ENCODE measurements at places on chromosomes 4 and X.

GRCh38 chr4:23853986-23854660 is 35.7 kb downstream of the PPARGC1A start:
- no peaks in the 10 kb centered on the region for H3K27me3 ChIP-seq
- no peak overlapping the region for H3K4me3 ChIP-seq
- DNase-seq = no peak
- H3K27ac ChIP-seq = no peak overlapping the region

- H3K36me3 ChIP-seq = no peaks in the 10 kb centered on the region
- no peak for DNase-seq
- H3K4me3 ChIP-seq = no peak overlapping the region
- H3K27me3 ChIP-seq = peaks cover 4% of the 10 kb centered on the region
- no peak overlapping the region for H3K27ac ChIP-seq
Observed at GRCh38 chr4:159384632-159385031, 281.8 kb downstream of the RAPGEF2 start.

DNA sequence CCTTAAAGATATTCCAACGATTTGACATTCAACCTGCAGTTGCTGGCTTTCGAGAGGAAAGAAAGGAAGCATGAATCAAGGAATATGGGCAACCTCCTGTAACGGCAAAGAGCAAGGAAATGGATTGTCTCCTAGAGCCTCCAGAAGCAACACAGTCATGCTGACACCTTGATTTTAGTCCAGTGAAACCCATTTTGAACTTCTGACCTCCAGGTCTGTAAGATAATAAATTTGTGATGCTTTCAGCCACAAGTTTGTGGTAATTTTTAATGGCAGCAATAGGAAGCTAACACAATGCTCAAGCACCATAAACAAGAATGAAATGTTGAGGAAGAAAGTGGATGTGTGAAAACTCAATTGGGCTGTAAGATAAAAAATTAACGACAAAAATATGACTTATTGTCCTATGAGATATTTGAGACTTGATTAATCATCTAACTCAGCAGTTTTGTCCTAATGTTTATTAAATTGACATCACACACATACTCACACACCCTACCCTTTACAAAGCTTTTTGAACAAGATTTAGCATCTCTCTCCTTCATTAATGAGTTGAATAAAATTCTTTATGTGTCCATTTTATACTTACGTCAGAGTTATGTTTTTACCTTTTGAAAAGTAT is 857.2 kb upstream of the INTU start:
- H3K4me1 ChIP-seq = no peaks in the 10 kb centered on the region
- no peaks in the 10 kb centered on the region for H3K36me3 ChIP-seq
- no peak overlapping the region for H3K4me3 ChIP-seq
- DNase-seq = no peak
- no peak overlapping the region for H3K27ac ChIP-seq

DNA sequence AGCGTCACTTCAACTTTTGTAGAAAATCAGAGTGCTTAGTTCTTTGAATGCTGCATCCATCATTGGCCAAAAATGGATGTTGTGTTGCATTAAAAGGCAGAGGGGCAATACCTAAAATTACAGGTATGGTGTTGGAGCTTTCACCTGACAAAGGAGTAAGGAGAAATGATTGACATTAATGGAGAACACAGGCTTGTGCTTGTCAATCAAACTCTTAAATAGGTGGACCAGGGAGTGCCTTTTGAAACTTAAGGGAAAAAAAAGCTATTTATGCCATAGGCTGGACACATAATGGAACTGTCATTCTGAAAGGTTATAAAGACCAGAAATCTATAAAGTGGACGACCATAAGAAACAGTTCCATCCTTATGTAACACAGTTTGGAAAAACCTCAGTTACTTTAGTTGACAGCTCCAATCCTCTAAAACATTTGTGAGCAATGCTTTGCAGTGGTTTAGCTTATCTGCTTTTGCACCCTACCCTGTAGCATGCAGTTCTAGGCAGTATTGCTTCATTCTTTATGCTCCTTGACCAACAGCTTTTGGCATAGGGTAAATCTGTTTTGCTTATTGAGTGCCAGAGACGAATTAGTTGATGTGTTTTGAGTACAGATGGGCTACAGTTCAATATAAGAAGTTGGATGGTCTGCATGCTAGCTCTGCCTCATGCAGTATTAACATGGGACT is 2.4 kb downstream of the HADH start:
- peak overlapping the region; percentile 96 for H3K4me3 ChIP-seq
- peak overlapping the region; percentile 47 for H3K27ac ChIP-seq
- peaks cover 47% of the 10 kb centered on the region for H3K4me1 ChIP-seq
- H3K27me3 ChIP-seq = no peaks in the 10 kb centered on the region

GRCh38 chr4:53015681-53016080 is 153.6 kb downstream of the RASL11B start:
- H3K27ac ChIP-seq = no peak overlapping the region
- H3K4me1 ChIP-seq = peaks cover 10% of the 10 kb centered on the region
- H3K27me3 ChIP-seq = no peaks in the 10 kb centered on the region
- H3K36me3 ChIP-seq = peaks cover 12% of the 10 kb centered on the region
- no peak overlapping the region for H3K4me3 ChIP-seq

- no peak overlapping the region for H3K27ac ChIP-seq
- H3K4me1 ChIP-seq = peaks cover 5% of the 10 kb centered on the region
- no peaks in the 10 kb centered on the region for H3K27me3 ChIP-seq
- H3K4me3 ChIP-seq = no peak overlapping the region
Observed at GRCh38 chrX:119391279-119391678, 7.9 kb upstream of the SLC25A43 start.

DNA sequence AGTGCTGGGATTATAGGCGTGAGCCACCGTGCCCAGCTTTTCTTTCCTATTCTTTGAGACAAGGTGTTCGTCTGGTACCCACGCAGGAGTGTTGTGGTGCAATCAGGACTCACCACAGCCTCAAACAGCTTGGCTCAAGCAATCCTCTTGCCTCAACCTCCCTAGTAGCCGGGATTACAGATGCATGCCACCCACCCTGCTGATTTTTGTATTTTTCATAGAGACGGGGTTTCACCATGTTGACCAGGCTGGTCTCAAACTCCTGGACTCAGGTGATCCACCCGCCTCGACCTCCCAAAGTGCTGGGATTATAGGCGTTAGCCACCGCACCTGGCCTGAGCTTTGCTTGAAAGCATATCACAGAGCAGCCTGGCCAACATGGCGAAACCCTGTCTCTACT is 1.5 kb upstream of the CRLF2 start:
- H3K4me1 ChIP-seq = peaks cover 10% of the 10 kb centered on the region
- H3K27me3 ChIP-seq = peaks cover 14% of the 10 kb centered on the region
- no peak for DNase-seq
- H3K27ac ChIP-seq = no peak overlapping the region
- H3K4me3 ChIP-seq = no peak overlapping the region

DNA sequence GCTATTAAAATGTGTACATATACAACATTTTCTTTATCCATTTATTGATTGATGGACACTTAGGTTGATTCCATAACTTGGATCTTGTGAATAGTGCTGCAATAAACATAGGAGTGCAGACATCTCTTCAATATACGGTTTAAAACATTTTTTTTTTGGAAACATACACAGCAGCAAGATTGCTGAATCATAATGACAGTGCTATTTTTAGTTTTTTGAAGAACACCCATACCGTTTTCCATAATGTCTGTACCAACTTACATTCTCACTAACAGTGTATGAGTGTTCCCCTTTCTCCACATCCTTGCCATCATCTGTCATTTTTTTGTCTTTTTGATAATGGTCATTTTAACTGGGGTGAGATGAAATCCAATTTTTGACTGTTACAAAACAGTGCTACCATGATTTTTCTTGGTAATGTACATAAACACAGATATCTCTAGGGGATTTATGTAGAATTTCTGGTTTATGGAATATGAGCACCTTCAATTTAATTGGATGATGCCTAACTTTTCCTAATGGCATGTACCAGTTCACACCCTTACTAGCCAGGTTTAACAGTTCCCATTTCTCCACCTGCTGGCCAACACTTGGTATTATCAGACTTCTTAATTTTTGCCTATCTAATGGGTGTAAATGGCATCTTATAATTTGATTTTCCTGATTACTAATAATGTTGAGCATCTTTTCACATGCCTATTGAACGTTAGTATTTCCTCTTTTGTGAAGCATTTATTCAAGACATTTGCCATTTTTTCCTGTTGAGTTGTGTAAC is 21.0 kb upstream of the TMSB15B start:
- H3K4me1 ChIP-seq = peaks cover 19% of the 10 kb centered on the region
- DNase-seq = no peak
- H3K27ac ChIP-seq = no peak overlapping the region
- no peaks in the 10 kb centered on the region for H3K36me3 ChIP-seq
- no peaks in the 10 kb centered on the region for H3K27me3 ChIP-seq
- no peak overlapping the region for H3K4me3 ChIP-seq

- H3K4me3 ChIP-seq = no peak overlapping the region
- H3K27me3 ChIP-seq = no peaks in the 10 kb centered on the region
- no peak for DNase-seq
- peaks cover 34% of the 10 kb centered on the region for H3K36me3 ChIP-seq
- H3K27ac ChIP-seq = peak overlapping the region; percentile 37
Observed at GRCh38 chr4:101972791-101973190, 182.3 kb downstream of the BANK1 start.

DNA sequence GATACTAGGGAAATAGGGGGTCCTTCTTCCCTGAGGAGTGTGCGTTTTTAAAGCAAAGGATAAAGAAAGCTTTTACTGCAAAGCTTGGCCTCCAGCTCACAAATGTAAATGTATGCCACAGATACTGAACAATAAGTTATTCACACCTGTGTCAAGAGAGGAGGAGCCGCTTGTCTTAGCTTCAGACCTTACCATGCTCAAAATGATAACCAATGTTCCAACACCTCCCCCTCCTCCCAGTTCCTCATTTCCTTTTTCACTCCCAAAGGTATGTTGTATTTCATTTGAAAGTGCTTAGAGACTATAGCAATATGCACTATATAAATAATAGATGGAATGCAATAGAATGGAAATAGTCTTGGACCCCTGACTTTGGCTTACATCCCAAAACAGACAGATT is 47.0 kb upstream of the RAPGEF2 start:
- H3K36me3 ChIP-seq = no peaks in the 10 kb centered on the region
- peaks cover 19% of the 10 kb centered on the region for H3K27me3 ChIP-seq
- no peak overlapping the region for H3K27ac ChIP-seq
- H3K4me3 ChIP-seq = no peak overlapping the region

- no peak overlapping the region for H3K4me3 ChIP-seq
- H3K4me1 ChIP-seq = peaks cover 20% of the 10 kb centered on the region
- peaks cover 3% of the 10 kb centered on the region for H3K36me3 ChIP-seq
- no peaks in the 10 kb centered on the region for H3K27me3 ChIP-seq
- H3K27ac ChIP-seq = peak overlapping the region; percentile 95
Observed at GRCh38 chrX:10011991-10012390, 44.8 kb downstream of the CLDN34 start.

GRCh38 chr4:166202991-166203390 is 330.0 kb downstream of the TLL1 start:
- no peaks in the 10 kb centered on the region for H3K27me3 ChIP-seq
- H3K36me3 ChIP-seq = no peaks in the 10 kb centered on the region
- no peak overlapping the region for H3K4me3 ChIP-seq
- no peaks in the 10 kb centered on the region for H3K4me1 ChIP-seq
- no peak for DNase-seq

GRCh38 chrX:23616361-23616760 is 50.9 kb upstream of the PRDX4 start:
- H3K27ac ChIP-seq = no peak overlapping the region
- no peaks in the 10 kb centered on the region for H3K4me1 ChIP-seq
- no peaks in the 10 kb centered on the region for H3K27me3 ChIP-seq
- H3K36me3 ChIP-seq = no peaks in the 10 kb centered on the region
- no peak overlapping the region for H3K4me3 ChIP-seq

- no peaks in the 10 kb centered on the region for H3K27me3 ChIP-seq
- H3K36me3 ChIP-seq = peaks cover 21% of the 10 kb centered on the region
- peak overlapping the region; percentile 35 for H3K27ac ChIP-seq
Observed at GRCh38 chr4:2714061-2714770, 41.9 kb downstream of the TNIP2 start.

- H3K27me3 ChIP-seq = no peaks in the 10 kb centered on the region
- H3K4me3 ChIP-seq = no peak overlapping the region
Observed at GRCh38 chrX:124215786-124216185, 116.7 kb upstream of the TEX13D start.

GRCh38 chr4:144316869-144317268 is 176.4 kb upstream of the GYPA start:
- DNase-seq = no peak
- H3K27ac ChIP-seq = no peak overlapping the region
- H3K4me3 ChIP-seq = no peak overlapping the region
- H3K27me3 ChIP-seq = peaks cover 1% of the 10 kb centered on the region
- peaks cover 2% of the 10 kb centered on the region for H3K36me3 ChIP-seq

DNA sequence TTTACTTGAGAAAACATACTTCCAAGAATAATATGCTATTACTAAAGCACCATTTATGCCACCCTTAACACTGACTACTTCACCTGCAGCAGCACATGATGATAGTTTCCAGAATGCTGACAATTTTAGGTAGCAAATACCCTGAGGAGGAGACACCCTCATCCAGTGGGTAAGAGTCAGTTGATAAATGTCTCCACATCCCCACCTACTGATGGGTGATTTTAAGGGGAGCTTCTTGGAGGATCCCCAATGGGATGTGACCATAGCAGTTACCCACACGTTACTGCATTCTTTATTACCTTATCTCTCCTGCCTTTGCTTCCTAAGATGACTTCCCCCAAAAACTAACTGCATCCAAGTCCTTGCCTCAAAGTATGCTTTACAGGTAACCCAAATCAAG is 131.2 kb upstream of the SMARCAD1 start:
- H3K4me1 ChIP-seq = no peaks in the 10 kb centered on the region
- H3K27me3 ChIP-seq = no peaks in the 10 kb centered on the region
- no peaks in the 10 kb centered on the region for H3K36me3 ChIP-seq
- no peak overlapping the region for H3K4me3 ChIP-seq
- H3K27ac ChIP-seq = no peak overlapping the region
- DNase-seq = no peak

DNA sequence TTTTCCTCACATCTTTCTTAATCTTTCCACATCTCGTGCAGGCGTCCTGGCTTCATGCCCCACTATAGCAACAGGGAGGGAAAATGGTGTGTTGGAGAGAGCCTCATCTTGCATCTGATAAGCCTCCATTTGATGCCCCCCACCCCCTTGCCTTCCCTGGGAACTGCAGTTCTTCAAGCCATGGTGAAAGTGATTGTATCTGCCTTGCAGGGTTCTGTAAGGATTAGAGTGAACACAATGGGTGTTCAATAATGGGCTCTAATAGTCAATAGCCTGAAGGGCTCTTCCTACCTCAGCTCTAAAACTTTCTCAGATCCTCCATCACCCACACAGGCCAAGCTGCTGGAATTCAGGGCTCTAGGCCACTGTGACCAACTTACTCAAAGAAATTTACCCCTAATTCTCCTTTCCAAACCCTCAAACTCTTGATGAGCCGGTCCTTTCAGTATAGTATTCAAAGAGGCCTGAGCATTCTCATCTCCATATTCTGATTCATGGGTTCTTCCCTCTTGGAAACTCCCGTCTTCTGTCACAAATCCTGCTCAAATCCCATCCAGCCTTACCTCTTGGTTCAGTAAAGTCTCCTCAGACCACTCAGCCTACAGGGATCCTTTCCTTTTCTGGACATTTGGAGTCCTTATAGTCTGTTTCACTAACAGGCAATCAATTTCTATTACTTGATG is 128.3 kb upstream of the TRIM2 start:
- no peak overlapping the region for H3K4me3 ChIP-seq
- DNase-seq = no peak
- H3K27ac ChIP-seq = no peak overlapping the region
- H3K27me3 ChIP-seq = peaks cover 1% of the 10 kb centered on the region
- peaks cover 2% of the 10 kb centered on the region for H3K36me3 ChIP-seq
- peaks cover 11% of the 10 kb centered on the region for H3K4me1 ChIP-seq

- no peaks in the 10 kb centered on the region for H3K36me3 ChIP-seq
- no peak overlapping the region for H3K27ac ChIP-seq
- no peak overlapping the region for H3K4me3 ChIP-seq
Observed at GRCh38 chrX:30495468-30495867, 82.1 kb downstream of the TASL start.

Measured in memory B cell (primary cell).